ENCODE measurements at places on chromosomes 3 and 15.

GRCh38 chr3:177195242-177195991 lies 1.9 kb downstream of the TBL1XR1 start:
- no peak for DNase-seq

- DNase-seq, result no peak
Observed at GRCh38 chr3:177792311-177793030, 595.2 kb upstream of the TBL1XR1 start.

GRCh38 chr3:138082992-138083386 lies 32.4 kb downstream of the DZIP1L start:
- no peak for DNase-seq

DNA sequence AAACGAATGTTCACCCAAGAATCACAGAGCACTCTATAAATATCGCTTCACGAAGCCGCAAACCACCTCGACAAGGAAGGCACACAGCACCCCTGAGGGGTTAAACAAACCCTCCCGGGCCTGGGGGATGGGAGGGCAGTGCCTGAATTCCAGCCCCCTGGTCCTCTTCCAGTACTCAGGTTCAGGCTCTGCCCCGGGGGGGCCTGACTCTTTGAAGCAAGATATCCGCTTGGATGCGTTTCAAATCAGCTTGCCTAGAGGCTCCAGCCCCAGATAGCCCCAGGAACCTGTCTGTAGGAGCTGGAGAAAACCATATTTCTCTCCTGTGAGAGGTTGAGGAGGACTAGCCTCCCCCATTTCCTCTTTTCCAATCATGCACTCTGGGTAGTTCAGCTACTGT lies 194.7 kb downstream of the WNT5A start:
- DNase-seq, result no peak

- DNase-seq, result no peak
Observed at GRCh38 chr3:20394243-20394642, 208.2 kb upstream of the SGO1 start.

GRCh38 chr3:58383904-58384303 lies 49.7 kb downstream of the PDHB start:
- DNase-seq, result peak; percentile 93

GRCh38 chr15:26298659-26299170 lies 435.6 kb upstream of the ATP10A start:
- DNase-seq, result no peak

- DNase-seq, result no peak
Observed at GRCh38 chr3:119625451-119626153, 27.9 kb downstream of the PLA1A start.

DNA sequence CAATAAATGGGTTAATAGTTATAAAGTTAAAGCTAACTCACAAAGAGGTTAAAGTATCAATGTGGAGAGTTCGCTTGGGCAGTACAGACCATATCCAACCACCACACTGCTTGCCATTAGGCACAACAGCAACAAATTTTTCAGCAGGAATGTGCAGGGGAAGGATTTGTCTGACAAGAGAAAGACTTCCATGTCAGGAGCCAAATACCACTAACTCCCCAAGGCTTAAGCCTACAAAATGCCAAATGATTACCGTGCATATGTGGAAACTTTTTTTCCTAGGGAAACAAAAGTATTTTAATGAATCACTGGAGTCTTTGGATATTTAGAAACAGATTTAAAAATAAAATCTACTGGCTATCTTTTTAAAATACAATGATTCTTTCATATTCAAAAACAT lies 8.1 kb downstream of the VGLL3 start:
- DNase-seq, result peak; percentile 39

- DNase-seq, result no peak
Observed at GRCh38 chr15:96947296-96948229, 617.1 kb downstream of the NR2F2 start.

DNA sequence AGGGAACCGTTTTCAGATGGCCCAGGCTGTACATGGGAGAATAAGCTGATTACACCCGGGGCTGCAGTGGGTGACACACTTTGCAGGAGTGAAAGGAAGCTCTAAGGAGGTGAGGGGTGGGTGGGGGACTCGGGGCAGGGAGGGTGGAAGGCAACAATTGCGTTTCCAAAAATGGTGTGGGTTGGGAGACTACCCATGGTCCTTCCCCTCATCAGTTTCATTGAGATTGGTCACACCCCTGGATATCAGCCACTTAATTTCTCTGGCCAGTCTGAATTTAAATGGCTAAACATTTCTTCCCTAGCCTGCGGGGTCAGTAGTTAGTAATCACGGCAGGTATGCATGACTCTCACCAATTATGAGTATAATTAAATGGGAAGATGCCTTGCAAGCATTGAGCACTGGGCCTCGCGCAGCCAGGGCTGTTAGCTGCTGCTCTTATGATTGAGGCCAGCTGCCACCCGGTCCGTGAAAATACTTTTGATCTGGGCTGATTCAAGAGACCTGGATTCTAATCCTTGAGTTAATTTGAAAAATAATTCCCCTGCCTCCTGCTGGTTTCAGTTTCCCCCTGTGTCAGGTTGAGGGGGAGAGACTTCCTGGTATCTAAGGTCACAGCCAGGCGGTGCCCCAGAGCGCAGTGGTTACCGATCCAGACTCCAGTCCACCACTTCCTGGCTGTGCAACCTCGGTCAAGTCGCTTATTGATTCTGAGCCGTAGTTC lies 23.3 kb downstream of the SLC6A6 start:
- DNase-seq, result no peak

DNA sequence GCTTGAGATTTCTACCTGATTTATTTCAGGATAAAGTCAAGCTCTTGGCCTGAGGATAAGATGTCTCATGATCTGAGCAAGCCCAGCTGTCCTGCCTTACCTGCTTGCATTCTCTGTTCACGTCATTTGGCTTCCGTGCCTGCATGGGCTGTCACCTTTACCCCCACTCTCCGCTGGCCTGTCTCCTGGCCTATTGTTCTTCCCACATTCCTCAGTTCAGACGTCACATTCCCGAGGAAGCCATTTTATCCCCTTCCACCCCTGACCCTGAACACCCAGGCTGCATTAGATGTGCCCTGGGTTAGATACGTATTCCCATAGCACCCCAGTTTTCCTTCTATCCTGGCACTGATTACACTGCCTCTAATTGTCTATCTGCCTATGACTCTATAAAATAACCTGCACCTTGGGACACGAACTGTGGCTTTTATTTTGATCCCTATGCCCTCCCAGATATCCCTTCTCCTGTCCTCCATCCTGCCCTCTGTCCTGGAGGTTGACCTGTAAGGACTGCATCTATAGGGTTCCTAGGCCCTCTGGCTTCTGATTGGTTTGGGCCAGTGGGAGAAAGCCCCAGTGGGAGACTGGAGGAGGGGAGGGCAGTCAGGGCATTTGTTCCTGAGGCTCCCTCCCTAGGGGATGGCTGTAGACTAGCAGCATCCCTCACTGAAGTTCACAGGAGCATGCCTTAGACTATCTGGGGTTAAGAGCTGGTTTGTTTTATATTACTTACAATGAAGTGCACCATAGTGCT lies 19.2 kb upstream of the UBE2Q2 start:
- DNase-seq, result no peak

DNA sequence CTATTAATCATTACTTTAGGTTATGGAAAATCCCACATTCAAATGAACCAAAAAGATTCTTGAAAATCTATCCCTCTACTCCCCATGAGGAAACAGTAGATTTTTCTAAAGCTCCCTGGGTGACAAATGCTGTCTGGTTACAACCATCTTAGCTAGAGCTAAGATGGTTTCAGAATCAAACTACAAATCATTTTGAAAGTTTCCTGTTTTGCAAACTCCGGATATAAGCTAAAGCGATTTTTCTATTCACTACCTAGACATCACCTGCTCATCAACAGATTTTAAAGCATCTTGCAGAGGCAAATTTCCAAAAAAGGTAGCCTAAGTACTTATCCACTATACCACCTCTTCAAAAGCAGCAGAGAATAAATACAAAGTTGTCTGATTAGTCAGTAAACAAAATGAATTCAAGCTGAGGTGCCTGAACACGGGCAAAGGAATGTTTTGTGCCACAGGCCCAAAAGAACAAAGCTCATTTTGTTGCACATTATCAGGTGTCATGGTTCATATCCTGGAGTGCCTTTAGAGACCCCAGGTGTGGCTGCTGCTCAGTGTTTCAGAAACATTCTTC lies 204.9 kb downstream of the TNIK start:
- DNase-seq, result no peak

DNA sequence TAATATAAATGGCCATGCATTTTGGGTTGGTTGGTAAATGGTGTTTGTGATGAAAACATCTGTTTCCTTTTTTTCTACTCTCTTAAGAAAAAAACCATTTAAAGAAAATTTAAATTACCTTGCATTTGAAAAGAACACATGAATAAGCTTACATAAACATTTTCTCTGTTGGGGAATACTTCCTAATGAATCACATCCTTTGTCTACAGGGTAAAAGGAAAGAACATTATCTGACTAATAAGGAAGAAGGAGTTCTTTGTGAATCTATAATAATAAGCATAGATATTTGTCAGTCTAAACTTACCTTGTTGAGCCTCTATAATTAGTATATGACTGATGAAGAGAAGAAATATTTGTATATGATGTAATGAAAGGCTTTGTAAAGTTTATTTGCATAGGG lies 254.1 kb upstream of the ZNF717 start:
- no peak for DNase-seq

DNA sequence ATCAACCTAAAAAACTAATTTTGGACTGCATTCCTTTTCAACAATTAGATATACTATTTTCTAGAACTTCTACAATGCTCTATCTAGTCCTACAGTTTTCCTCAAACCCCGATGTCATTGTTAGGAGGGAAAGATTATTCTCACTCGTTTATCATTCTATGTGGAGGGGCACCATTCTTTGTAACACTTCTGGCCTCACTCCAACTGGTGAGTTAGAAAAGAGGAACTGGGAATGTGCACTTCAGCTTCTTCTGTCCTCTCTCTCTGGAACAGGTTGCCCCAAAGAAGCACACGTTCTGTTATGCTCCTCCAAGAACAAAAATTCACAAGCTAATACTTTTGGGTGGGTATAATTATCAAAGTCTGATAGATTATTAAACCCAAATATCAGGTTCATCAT lies 137.9 kb downstream of the UACA start:
- no peak for DNase-seq

DNA sequence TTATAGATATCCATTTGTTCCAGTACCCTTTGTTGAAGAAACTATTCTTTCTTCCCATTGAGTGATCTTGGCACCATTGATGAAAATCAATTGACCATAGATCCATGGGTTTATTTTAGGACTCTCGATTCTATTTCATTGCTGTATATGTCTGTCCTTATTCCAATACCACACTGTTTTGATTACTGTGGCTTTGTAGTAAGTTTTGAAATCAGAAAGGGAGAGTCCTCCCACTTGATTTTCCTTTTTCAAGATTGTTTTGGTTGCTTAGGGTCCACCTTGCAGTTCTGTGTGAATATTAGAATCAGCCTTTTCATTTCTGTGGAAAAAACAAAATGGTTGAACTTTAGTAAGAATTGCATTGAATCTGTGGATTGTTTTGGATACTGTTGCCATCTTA lies 20.6 kb upstream of the IL20RB start:
- no peak for DNase-seq

- no peak for DNase-seq
Observed at GRCh38 chr3:101144105-101144504, 150.9 kb upstream of the ABI3BP start.

- DNase-seq, result peak; percentile 76
Observed at GRCh38 chr3:49133226-49133951, 539 bp upstream of the LAMB2 start.

DNA sequence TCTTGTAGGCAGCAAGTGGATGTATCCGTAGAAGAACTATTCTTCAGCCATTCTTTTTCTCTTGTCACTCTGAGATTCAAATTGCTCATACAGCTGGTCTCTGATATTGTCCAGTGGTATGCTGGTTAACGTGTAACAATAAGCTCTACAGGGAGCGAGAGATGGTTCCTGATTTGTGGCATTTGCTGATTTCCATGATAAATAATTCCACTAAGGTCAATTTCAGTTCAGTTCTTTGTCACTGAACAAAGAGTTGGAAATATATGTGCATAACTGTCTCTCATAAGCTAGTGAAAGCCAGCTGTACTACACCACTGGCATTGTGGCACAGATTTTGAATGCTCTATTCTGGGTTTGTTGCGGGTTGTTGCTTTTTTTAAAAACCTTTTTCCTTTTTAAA lies 131.7 kb downstream of the MTHFS start:
- DNase-seq, result no peak

DNA sequence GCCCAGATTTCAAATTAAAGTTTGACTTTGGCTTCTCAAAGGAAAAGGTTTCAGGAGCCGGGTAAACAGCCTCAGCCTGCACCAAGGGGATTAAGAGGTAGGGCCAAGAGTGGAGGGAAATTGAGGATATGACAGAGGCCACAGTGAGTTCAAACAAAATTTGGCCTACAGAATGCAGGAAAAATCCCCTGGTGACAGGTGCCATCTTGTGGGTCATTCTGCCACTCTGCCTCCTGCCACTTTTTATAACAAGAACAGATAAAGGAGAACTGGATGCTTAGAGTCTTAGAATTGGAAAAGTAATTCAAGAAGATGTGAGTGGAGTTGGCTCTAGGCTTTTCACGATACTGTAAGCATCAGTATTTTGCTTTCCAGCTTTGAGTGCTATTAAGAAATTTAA lies 253.2 kb downstream of the NR2F2 start:
- no peak for DNase-seq

GRCh38 chr15:52143873-52144272 lies 31.3 kb upstream of the BCL2L10 start:
- peak; percentile 38 for DNase-seq

DNA sequence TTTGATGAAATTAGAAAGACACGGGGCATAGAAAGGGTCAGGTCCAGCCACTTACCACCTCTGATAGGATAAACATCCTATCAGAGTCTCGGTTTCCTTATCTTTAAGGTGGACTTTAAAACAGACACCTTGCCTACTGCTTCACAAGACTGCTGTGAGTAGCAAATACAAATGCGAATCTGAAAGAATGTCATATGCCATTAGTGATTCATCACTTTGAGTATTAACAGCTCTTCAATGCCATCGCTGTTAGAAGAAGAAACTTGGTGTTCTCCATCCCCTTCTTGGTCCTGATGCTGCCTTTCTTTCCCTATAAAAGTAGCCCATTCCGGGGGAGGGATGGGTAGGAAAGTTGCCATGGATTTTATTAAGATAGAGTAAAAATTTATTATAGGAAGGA lies 220.2 kb downstream of the RORA start:
- DNase-seq, result no peak

DNA sequence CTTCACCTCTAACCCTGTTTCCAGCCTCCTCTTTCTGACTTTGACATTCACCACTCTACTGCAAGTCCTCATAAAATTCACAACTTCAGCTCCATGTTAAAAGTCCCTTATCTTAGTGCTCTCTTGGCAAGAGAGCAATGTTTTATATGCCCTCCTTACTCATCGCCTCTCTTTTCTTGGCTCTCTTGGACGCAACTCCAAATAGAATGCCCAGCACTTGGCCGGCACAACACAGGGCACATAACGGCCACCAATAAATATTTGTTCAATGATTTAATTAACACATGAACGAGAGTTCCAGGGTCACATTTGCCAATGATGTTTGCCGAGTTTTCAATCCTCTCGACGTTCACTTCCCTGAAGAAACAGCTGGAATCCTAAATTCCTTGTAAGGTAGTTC lies 401.4 kb downstream of the ROBO1 start:
- no peak for DNase-seq

Measured in amniotic stem cell (primary cell).